ENCODE measurements at places on chromosomes 7 and 10.

DNA sequence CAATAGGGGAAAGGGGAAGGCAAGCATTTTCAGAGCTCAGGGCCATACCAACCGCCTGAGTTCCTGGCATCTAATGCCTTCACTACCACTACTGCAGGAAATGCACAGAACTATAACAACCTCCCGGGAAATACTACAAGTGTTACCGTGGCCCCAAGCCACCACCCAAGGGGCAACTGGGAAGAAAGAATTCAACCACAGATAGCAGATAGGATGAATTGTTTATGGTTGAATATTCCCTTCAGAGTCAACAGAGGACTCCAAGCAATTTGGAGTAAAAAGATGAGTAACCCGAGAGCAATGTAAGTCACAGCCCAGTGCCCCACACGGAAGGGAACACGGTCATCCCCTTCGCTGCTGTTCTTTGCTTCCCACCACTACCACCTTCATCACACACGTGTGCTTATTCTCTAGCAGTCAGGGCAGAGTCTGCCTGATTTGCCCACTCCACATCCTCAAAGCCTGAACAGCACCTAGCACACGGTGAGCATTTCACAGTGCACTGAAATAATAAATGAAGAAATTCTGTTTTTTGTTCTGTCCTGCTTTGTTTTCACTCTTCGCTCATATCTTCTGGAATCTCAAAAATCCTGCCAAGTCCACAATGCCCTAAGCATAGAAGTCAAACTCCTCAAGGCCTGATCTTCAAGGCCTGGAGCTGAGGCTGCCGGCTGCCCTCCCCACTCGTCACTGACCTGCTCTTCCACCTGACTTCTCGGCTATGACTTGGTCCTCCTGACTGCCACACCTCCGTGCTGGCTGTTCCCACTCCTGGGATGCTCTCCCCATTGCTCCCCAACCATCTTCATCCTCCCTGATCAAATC, 221.1 kb downstream of the KCNMA1 start:
- peak; percentile 99 for DNase-seq

- DNase-seq, result no peak
These were observed 360.4 kb downstream of the PARD3 start for GRCh38 chr10:34454590-34455261.

GRCh38 chr7:81209059-81209458, 290.2 kb upstream of the SEMA3C start:
- no peak for DNase-seq

- DNase-seq, result no peak
These were observed 783.2 kb upstream of the LRRN3 start for GRCh38 chr7:110307776-110308175.

- no peak for DNase-seq
These were observed 16.3 kb downstream of the CYP3A4 start for GRCh38 chr7:99767662-99768061.

- DNase-seq, result peak; percentile 65
These were observed 124.4 kb upstream of the FGFR2 start for GRCh38 chr10:121722665-121723064.

GRCh38 chr10:105973360-105973759, 1191.1 kb downstream of the SORCS1 start:
- no peak for DNase-seq
